ENCODE measurements at places on chromosomes 6 and 20.

GRCh38 chr6:97175806-97176205 lies 107.2 kb downstream of the MMS22L start:
- ATAC-seq = no peak

- no peak for ATAC-seq
Measured at GRCh38 chr6:38281126-38281525, 358.6 kb downstream of the BTBD9 start.

GRCh38 chr6:28206928-28207509 lies 18.1 kb upstream of the ZSCAN9 start:
- ATAC-seq = no peak

GRCh38 chr6:26043384-26044139 lies 43.7 kb upstream of the HFE start:
- ATAC-seq = peak; percentile 90

DNA sequence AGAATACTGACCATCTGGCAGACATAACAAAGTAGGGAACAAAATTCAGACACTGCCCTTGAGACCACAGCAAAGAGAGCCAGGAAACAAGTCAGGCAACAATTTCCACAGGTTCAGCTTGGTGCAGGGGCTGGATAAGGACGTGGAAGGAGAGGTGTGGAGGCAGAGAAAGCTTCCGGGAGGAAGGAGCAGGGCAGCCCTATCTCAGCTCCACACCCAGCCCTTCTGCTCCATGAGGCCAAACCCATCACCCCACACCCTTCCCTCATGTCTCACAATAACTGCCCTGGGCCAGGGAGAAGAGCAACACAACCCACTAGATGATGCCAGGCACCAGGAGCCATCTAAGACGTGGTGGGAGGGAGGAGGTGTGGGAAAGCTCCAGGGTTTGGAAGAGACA lies 5.8 kb downstream of the SNHG17 start:
- ATAC-seq = no peak

- ATAC-seq = no peak
Measured at GRCh38 chr20:16216227-16216913, 356.9 kb downstream of the KIF16B start.

GRCh38 chr20:51322164-51322707 lies 220.3 kb downstream of the NFATC2 start:
- ATAC-seq = no peak

DNA sequence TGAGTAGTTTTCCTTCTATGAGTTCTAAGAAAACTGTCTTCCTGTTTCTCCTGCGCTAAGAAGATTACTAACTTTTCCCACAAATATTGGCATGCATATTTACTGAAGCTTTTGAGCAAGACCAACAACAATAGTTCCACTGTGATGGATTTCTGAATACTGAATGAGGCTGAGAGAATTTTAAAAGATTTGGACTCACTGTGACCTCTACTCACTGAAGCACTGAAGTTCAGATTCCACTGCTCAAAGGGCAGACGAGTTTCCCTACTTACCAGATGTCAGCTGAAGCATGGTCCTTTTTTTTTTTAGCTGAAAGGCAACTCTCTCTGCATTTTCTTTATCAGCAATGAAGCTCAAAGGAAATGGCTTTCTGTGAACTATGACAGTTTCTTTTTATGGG lies 718.5 kb downstream of the RFPL4B start:
- no peak for ATAC-seq

DNA sequence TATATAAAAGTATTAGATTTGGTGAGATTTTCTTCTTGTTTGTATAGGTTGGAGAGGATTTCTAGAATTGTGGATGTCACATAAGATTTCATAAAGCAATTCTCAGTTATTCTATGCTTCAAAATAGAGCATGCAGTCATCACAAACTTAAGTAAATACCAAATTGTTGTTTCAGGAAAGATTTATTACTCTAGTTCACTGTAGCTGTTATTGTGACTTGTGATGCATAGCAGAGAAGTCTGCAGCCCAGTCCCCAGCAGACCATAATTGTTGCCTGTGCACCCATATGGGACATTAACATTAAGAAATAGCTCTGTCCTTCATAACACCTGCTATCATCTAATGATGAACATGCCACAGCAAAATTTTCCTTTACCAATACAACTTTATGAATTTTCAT lies 228.0 kb upstream of the FAM83B start:
- ATAC-seq = no peak

DNA sequence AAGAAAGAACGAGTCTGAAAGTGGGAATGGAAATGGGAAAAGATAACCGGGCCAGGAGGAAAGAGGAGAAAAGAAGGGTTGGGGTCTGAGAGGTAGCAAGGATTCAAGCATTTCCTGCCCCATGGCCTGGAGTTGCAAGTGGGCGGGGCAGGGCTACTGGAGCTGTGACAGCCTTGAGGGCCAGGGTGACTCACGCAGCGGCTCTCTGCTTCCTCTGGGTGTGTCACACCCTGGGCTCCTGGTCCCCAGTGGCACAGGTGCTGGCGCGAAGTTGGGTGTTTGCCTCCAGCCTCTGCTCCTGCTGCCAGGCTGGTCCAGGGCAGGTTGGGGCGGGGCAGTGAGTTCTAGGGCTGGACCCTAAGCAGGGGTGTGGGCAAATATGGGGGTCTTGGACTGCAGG lies 3.3 kb upstream of the ULBP3 start:
- ATAC-seq = peak; percentile 12
